Activated CD4-positive, alpha-beta T cell treated with anti-CD3 and anti-CD28 coated beads, Interleukin-2, amount 50 U/mL, for 16 hours (primary cell): ENCODE measurements at places on chromosomes 7 and 10.
A peak's percentile ranks its signal among the peaks of the same experiment; 100 is the strongest.

DNA sequence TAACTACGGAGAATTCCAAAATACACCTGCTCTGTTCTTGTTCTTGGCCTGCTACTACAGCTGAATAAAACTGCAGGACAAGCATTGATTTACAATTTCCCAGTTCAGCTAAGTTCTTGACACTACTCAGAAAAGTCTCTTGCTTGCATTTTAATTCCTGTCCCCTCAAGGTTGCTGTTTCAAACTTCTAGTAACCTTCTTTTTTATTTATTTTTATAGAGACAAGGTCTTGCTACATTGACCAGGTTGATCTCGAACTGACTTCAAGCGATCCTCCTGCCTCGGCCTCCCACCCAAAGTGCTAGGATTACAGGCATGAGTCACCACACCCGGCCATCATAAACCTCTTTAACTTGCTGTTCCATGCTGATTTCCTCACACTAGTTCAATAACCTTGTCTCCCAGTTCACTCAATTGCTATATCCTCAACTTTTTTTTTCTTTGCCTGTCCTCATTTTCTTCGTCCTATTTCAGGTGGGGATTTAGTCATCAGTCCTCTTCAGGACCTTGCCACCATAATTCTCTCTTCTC lies 79.9 kb downstream of the ARHGAP21 start:
- no peak for DNase-seq

DNA sequence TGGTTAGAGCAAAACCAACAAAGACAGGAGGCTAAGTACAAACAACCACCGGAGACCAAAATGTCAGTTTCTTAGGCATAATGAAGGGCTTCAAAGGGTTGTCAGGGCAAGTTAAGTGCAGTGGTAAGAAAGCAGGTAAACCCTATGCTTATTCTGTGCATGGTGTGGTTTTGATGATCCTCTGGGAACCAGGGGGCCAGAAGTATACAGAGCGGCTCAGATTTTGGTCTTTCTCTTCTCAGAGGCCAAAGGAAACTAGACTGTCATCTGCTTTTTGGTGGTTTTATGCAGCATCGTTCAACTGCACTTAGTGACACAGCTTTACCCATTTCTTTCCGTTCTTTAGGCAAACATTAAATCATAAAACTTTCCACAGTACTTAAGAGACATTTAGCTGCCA lies 332.7 kb upstream of the CELF2 start:
- no peak for DNase-seq

GRCh38 chr10:615583-616152 lies 73.8 kb downstream of the DIP2C start:
- DNase-seq = no peak

- peak; percentile 30 for DNase-seq
Observed at GRCh38 chr7:90425376-90425775, 22.1 kb downstream of the CLDN12 start.
